ENCODE measurements at places on chromosomes 4 and X.

DNA sequence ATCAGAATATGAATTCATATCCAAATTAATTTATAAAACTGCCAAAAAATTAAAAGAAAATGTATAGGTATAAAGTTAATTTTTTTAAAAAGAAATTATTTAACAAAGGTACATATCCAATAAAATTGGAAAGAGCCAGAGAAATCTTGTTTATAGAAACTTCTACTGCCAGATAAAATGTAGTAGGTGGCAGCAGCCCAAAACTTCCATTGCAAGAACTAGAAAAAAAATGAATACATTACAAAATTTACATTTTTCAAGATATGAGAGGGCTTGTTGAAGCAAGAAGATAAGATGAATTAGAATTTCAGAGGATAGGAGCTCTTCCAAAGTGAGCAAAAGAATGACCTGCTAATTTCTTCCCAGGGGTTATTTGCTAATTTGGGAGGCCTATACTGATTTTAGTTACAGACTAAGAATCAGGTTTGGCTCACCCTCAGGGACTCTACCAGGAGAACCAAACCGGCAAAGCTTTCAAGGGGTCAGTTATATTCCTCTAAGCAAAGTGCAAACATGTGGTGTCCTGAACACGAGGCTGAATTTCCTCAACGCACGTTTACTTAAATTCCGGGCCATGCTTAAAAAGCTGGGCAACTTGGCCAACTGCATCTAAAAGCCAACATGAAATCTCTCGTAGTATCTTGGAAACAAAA, 17.5 kb downstream of the ANKRD50 start:
- DNase-seq, result no peak

GRCh38 chr4:141417387-141417786, 196.7 kb downstream of the ZNF330 start:
- no peak for DNase-seq

- no peak for DNase-seq
Measured at GRCh38 chr4:189445613-189446012, 495.1 kb upstream of the FRG1 start.

DNA sequence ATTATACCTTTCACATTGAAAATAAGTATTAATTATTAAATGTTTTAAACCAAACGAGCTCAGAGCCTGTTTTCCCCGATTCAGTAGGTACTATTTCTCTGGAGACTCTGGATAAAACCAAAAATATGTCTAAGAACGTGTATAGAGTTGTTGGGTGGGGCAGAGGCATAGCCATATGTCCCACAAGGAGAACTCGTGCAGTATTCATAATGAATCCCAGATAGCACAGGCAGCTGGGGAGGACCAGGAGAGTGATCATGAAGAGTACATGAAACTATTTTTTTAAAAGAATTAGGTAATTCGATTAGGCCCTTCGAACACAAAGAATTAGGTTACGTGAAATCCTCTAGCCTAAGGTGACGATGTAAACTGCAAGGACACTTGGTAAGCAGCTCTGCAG, 76.1 kb downstream of the CLDN22 start:
- DNase-seq, result no peak

GRCh38 chr4:105568584-105568983, 16.2 kb downstream of the ARHGEF38 start:
- no peak for DNase-seq

DNA sequence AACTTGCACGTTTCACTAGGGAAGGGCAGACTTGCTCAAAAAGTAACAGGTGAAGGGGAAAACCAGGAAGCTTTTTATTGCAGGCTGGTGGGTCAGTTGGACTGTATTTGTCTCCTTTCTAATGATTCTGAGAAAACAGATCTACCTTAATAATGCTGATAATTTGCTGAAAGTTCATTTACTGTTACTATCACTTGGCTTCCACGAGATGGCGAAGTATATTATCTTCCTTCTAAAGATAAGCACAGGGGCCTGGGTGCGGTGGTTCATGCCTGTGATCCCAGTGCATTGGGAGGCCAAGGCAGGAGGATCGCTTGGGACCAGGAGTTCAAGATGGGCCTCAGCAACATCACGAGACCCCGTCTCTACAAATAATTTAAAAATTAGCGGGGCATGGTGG, 16.4 kb downstream of the CCKAR start:
- DNase-seq, result no peak

DNA sequence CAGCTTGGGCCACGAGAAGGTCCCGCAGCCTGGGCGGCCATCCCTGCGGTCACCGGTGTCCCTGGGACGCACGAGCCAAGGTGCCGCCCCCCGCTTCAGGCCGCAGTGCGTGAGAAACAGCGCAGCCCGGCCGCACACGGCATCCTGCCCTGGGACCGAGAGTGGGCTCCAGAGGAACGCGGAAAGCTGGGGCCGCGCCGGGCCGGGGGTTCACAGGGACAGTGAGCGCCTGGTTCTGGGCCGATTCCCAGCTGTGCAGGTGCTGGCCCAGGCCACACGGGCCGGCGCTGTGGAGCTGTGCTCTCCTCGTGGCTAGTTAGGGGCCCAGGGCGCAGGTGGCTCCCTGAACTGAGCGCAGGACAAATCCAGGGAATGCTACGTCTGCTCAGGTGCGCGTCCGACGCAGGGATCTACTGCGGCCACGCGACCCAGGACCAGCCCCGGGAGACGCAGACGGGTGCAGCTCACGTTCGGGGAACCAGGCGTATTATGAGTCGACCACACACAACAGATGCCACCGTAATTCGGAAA, 25.8 kb upstream of the GTPBP6 start:
- DNase-seq, result no peak

DNA sequence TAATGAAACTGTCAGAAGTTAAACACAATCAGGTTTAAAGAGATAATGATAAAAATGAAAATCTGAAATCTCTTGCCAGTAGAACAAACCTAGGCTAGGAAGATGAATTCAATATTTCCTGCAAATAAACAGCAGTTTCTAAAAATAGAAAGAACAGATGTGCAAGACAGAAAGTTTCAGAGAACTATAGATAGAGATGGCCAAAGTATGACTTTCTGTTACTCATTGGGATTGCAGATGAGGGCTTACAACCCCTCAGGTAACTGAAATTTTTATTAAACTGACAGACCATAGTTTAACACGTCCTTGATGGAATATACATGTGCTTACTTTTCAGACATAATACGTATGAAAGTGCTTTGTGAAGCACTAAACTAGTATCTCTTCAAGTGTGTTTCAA, 82.3 kb upstream of the PPARGC1A start:
- DNase-seq, result no peak

DNA sequence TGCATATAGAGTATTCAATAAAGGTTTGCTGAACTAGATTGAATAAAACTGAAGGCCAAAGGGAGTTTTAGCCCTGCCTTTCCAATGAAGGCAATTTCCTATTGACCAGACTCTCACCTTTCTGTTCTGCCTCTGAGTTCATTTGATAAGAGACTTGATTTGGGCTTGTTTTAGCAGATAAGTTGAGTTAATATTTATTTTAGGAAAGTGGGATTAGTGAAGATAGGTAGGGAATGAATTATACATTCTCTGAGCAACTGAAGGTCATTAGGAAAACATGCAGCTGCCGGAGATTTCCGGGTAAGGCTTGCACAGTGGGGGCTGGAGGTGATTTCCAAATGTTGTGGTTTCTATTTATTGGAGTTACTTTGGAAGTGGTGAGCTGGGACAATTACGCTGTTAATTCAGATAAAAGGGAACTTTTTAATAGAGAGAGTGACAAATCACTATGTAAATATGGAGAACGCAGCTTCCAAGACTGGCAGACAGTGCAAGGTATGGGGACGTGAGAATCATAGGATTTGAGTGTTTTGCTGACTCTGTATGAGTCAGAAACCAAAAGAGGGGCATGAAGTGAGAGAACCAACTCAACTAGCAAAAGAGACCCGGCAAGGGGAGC, 553.6 kb upstream of the BOD1L1 start:
- DNase-seq, result no peak

DNA sequence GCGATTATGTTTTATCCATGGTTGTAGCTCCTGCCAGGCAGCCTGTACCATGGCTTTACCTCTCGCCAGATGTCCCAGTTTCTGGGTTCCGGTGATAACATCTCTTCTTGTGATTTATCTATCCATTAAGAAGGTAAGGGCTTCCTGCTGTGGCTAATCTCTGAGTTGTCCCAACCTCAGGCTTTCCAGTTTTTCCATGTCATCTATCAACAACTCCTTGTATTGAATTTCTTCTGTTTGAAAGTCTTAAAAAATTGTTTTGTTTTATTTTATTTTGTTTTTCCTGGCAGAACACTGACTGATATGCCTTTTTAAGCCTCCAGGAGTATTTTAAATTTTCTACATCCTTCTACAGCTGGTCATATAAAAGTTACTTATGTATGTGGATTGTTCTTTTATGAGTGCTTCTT, 241.9 kb downstream of the ANTXR2 start:
- no peak for DNase-seq

- DNase-seq, result no peak
Measured at GRCh38 chr4:123941306-123941705, 544.7 kb downstream of the SPRY1 start.

- no peak for DNase-seq
Measured at GRCh38 chrX:128020701-128021100, 31.5 kb downstream of the ACTRT1 start.

DNA sequence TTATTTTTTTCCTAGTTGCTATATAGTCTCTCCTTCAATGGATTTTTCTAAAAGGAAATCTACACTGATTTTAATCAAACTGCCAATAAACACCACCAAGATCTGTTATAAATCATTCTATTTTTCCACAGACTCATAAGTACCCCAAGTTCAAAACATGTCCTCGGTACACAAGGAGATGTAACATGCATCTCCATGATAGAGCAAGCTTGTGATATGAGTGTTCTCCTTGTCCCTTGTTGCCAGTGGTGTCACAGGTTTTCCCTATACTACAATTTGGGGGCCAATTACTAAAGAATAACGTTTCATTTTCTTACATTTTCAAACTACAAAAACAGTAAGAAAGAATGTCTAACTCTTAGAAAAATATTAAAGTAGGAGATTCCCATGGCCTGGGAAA, 491 bp downstream of the ARHGEF6 start:
- no peak for DNase-seq

DNA sequence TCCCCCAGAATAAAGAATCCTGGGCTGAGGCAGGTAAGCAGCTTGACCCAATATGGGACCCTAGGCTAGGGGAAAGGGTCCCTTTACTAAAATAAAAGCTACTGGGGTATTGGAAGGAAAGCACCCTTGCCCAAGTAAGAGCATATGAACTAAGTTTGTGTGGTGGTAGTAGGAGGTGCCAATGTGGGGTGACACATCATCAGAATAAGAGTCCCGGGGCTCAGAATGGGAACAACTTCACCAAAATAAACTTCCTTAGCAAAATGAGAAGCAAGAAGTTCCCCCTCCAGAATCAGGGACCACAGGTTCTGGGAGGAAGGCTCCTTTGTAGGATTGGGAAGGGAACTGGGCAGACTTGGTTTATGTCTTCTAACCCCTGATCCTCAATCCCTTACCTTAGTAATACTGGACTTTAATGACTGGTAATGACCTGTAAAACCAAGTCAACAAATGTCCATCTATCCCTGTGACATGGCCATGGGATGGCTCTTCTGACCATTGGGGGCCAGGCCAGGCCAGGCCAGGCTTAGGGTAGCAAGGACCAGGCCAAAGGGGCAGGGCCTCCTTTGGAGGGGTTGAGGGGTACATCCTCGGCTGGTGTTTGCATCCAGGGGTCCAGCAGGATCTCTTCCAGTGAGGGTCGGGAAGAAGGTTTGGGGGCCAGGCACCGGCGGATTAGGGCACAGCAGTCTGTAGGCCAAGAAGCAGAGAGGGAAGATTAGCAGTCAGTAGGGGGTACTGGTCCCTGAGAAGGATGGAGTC, 2.3 kb upstream of the SLC35A2 start:
- DNase-seq, result no peak

DNA sequence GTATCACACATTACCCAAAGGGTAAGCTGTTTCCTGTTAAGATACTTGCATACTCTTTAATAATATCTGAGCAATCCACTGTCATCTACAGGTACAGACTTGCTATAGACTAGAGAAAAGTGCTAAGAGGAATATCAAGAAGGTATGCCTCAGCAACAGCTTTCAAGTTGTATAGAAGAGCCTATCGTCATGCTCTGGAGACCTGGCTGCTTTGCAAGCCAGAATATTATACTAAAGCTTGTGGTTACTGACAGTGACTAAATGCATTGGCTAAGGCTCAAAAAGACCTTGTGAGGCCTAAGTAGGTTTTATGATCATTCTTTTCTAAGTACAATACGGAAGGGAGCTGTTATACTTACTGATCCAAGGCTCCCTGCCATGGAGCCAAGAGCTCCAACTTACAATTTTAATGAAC, 11.3 kb downstream of the LAMP2 start:
- peak; percentile 72 for DNase-seq

DNA sequence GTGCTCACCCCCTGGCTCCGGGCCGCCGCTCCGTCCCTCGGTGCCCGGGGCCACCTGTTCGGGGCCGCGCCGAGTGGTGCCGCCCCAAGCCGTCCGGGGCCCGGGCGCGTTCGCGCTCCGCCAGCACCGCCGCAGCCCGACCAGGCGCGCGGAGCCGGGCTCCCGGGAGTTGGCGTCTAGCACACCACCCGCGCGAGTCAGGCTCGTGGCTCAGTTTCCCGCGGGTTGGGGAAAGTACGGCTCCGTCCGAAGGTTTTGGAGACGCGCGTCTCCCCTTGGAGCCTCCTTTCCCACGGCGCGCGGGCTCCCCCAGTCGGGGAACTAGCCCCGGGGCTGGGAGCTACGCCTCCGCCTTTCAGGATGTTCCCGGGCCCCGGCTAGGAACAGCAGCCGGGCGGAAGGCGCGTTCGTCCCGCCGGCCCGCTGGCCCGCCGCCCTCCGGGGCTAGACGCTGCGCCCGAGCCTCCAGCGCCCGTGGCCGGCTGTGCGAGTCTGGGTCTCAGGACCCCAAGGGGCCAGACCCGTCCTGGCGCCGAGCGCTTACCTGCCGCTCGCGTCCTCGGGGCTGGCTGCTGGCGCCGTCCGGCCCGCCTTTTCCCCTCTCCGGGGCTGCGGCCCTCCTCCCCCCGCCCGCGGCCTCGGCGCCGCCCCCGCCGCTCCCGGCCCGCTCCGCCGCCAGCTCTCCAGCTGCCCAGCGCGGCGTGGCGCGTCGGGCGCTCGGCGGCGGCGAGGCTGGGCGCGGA, at the start of gene ADGRG2:
Gene ADGRG2 (minus strand): TSS at position 571 of the 743 bp plus-strand sequence. CDS start 53,634 bp downstream, outside the sequence.
- no peak for DNase-seq

DNA sequence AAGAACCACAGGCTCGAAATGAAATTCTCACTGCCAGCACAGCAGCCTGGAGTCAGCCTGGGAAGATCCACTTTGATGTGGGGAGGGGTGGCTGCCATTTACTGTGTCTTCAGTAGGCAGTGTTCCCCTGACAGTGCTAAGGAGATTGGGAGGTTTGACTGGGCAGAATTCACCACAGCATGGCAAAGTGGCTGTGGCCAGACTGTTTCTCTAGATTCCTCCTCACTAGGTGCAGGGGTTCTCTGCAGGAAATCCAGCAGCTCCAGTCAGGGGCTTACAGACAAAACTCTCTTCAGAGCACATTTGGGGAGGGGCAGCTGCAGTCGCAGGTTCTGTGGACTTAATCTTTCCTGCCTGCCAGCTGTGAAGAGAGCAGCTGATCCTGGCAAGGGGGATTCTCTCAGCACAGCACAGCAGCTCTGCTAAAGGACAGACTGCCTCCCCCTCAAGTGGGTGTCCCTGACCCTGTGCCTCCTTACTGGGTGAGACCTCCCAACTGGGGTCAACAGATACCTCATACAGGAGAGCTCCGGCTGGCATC, 1174.0 kb downstream of the RAPGEF2 start:
- DNase-seq, result no peak

- DNase-seq, result no peak
Measured at GRCh38 chr4:89303814-89304388, 3.7 kb downstream of the GPRIN3 start.
